ENCODE measurements at places on chromosomes 6 and 20. TPM values are rescaled to one million over a fixed set of nuclear protein-coding genes. Genes with fewer than 3 reads are reported as not detected.

DNA sequence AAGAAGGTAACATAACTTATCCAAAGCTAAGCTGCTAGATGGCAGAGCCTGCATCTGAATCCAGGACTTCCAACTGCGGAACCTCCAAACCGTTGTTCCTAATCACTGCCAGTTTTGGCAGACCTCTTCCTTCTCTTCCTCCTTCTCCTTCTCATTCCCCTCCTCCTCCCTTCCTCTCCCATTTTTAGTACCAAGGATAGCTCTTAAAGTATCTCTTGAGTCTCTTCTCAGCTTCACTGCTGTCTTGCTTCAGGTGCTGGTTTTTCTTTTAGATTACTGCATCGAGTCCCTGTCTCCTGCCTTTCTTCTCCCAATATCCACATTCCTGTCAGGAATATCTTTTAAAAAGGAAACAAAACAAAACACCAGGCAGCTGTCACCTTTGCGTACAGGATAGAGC lies 77.1 kb downstream of the CDYL start:
- DNase-seq = no peak

GRCh38 chr6:6915813-6916547 lies 191.8 kb upstream of the RREB1 start:
- DNase-seq = no peak

- no peak for DNase-seq
These were observed 11.0 kb downstream of the ROS1 start for GRCh38 chr6:117414770-117415169.

DNA sequence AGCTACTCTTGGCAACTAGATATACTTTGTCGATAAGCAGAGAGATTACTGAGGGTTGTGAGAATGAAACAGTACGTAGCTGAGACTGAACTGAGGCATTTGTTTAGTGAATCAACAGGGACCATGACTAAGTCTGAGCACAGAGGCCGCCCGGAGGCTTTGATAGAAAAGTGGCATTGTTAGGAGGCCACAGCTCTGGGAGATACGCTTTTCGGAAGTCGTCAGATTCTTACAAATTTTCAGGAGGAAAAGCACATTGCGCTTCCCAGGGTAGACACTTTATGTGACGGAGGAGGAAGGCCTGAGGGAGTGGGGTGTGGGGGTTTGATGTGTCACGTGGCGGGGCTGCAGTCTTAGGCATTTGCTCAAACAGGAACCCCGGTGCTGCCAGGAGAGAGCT lies 69.4 kb downstream of the PSMG4 start:
- DNase-seq = peak; percentile 58

DNA sequence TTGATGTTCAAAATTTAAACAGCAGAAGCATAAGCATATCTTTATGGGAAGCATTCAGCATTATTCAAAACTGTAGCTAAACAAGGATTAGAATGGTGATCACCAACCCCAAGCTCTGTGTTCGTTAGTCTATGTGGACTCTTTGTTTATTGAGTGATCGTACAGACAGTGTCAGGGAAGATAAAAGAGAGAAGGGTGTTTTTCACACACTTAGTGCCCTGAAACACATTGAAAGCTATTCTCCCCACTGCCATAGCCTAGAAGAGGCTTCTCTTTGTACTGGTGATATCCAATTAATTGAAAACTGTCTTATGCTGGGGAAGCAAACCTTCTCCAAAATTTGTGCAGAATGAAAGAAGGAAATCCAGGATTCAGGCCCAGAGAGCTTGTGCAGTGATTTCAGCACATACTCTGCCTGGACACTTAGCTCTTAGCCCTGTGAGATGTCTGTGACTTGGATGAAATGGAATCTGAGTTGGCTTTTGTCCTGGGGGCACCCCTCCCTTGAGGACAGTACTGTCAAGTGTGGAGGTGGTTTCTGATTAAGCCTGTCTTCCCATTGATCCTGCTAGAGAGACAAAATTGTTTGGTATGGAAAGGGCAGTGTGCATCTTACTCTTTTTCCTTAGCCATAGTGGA lies 125.7 kb upstream of the MTHFD1L start:
- no peak for DNase-seq

DNA sequence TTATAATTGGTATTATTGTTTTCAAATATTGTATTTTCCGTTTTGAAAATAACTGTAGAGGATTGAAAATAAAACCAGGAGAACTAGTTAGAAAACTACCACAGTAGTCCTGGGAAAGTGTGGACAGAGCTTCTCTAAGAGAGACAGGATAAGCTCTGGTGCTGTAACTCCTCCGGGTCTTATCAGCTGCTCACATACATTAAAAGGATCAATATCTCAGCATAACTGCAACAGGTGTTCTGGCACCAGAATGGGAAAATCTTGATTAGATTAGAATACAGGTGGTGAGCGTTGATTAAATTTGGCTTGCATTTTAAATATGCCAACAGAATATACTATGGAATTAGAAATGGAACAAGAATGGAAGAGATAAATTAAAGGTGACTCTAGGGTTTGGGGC lies 1138.9 kb upstream of the ADGRB3 start:
- DNase-seq = no peak

GRCh38 chr6:147625946-147626345 lies 117.5 kb downstream of the SAMD5 start:
- DNase-seq = no peak

- DNase-seq = no peak
These were observed 425.8 kb downstream of the FRK start for GRCh38 chr6:115634887-115635286.

- DNase-seq = no peak
These were observed 20.4 kb upstream of the NOTCH4 start for GRCh38 chr6:32244270-32244669.

- DNase-seq = no peak
These were observed 31.5 kb upstream of the PAQR8 start for GRCh38 chr6:52330470-52330869.

LCA5 gene
- total RNA-seq = 5.0 TPM

FAM217A gene
- not detected for total RNA-seq

SLC22A2 gene
- 1.1 TPM for total RNA-seq

HSPA12B gene
- 0.17 TPM for total RNA-seq

NRN1 gene
- total RNA-seq = 38.3 TPM
